GM12891 (cell line): ENCODE measurements at places on chromosomes 1 and 21.

GRCh38 chr1:55400508-55400907, 185.3 kb upstream of the USP24 start:
- DNase-seq: no peak

- no peak for DNase-seq
These were observed 11.4 kb upstream of the TENT5C start for GRCh38 chr1:117594261-117594990.

- no peak for DNase-seq
These were observed 29.6 kb downstream of the GNB1 start for GRCh38 chr1:1861339-1861730.

DNA sequence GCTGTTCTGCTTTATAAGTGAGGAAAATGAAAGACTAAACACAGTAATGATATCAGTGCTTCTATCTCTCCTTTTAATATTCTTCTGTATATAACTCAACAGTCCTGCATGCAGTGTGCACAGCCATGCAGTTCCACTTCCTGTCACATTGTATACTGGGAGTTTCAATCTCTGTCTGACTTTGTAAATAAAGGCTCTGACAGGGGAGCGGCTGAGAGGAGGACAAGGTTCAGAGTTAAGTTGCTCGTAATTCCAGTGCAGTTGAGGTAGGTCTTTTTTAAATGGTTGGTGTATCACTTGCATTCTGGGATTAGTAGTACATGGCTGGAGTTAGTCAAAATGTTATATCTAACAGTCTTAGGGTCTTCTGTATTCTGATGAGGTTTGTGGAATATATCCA, 264.5 kb downstream of the OLFM3 start:
- no peak for DNase-seq

- DNase-seq: no peak
These were observed 478.1 kb downstream of the PLA2G4A start for GRCh38 chr1:187306710-187307415.

GRCh38 chr1:3902111-3902511, 2.0 kb upstream of the C1orf174 start:
- DNase-seq: no peak

DNA sequence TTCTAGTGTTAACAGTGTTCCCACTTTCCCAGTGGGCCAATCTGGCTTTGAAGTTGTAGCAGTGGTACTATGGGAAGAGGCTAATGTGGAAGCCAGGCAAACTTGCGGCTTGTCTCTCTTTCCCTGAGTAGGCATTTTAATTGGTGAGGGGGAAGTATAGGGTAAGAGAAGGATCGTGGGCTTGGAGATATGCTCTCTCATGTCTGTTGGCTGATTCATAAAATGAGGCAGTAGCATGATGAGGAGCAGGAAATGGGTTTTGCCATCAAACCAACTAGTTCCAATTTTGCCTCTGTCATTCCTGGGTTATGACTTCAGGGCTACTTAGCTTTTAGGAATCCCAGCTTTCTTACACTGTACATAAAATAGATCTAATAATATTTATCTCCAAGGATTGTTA, 12.1 kb downstream of the C8A start:
- no peak for DNase-seq

DNA sequence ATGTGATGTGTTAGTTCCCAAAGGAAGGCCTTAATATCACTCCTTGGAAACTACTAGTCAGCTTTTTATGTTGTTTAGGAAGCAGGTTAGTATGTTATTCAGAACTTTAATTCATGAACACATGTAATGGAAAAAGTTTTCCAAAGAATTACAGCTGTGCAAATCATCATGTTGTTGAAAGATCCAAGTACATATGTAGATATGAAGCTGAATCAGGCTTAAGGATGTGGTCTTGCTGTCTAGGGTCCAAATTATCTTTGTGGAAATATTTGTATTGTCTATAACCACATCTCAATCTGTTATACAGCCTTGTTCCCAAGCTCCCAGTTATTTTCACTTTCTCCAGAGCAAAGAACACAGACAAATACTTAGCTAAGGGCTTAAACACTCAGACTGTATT, 231.6 kb downstream of the TPR start:
- no peak for DNase-seq

DNA sequence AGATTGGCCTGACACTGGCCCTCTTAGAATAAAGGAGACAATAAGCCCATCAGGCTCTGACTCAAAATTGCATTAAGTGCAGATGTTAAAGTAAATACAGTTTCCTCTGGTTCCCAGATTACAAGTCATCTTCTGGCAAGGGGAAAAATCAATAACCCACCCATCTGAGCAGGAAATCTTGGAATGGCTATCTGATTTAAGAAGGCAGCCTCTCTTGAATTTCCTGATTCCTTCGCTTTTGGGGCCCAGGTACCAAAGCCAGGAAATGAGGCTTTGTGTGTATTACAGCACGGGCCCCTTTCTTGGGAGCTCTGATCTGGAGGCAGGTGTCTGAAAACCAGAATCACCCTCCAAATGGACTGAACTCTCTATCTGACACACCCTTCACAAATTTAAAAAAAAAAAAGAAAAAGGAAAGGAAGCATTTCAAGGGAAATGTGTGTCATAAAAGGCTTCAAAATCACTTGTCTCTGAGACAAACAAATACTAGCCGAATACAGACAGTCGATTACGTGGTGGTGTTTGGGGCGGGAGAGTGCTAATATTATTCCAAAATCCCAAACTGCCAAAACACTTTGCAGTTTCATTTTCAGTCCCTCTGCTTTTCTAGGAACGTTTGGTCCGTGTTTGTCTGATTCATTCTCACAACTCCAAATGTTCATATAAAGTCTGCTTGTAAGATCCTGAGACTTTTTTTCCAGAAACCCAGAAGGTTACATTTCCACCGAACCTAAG, 240.9 kb upstream of the CAMK1G start:
- DNase-seq: no peak

GRCh38 chr1:36172983-36173382, 17.0 kb downstream of the MAP7D1 start:
- DNase-seq: no peak

- no peak for DNase-seq
These were observed 29.1 kb downstream of the SLC19A1 start for GRCh38 chr21:45513003-45513717.

DNA sequence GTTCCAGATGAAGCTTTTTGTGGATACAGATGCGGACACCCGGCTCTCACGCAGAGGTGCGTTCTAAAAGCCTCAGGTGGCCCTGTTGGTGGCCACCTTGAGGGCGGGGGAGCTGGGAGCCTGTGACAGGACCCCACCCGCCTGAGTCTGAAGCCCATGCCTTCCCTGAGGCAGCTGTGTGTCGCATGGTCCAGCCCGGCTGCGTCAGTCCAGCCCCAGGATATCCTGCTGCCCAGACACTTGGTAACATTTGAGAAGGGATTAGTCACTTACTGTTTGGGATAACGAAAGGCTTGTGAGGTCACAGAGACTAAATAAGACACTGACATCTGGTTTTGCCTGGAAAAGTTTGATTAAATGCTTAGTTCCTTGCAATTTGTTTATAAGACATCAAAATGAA, 68.9 kb downstream of the UCK2 start:
- no peak for DNase-seq

GRCh38 chr1:236334893-236335545, 53.3 kb upstream of the ERO1B start:
- no peak for DNase-seq

DNA sequence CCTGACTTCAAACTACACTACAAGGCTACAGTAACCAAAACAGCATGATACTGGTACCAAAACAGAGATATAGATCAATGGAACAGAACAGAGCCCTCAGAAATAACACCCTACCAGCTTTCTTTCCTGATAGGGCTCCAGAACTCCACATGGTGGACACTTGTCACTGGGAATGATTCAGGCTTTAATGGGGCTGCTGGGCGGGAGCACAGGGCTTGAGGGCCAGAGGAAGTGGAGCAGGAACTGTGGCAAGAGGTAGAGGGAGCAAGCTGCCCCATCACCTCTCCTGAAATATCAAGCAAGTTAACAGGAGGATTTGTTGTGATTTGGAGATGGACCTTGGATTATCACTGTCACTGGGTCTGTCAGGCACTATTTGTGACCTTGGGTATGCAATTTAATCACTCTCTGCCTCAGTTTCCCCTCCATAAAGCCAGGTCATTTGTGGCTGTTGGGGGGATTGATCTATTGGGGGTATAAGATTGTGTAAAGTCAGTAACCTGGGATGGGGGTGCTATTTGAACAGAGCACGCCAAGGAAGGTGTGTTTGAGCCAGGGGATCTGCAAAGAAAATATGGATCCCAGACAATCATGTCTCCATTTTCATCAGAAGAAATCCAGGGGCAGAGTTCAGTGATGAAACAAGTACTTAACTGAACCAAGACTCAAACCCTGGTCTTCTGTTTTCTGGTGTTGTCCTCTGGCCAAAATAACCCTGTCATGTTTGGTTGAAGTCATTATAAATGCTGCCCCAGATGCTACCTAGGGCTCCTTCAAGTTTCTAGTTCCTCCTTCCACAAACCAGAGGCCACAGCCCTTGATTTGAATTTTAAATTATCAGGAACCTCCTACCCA, 25.2 kb downstream of the ETS2 start:
- DNase-seq: peak; percentile 21

DNA sequence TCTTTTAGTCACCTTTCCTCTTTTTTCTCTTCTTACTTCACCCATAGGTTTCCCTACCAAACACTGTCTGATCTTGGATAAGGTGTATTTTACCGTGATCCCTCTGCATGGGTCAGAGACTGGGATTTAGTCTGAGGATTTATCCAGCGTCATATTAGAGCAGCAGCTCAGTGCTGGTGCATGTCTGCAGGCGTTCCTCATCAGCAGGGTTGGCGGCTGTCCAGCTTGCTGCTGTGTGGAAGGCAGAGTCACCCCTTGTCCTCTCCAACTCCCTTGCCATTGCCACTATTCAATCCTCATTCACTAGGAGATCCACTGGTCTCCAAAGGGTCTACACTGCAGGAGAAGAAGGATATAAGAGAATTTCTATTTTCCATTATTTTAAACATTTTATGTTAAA, 7.3 kb upstream of the FAM78B start:
- DNase-seq: no peak

GRCh38 chr1:239786464-239786863, 305.2 kb upstream of the FMN2 start:
- DNase-seq: no peak

GRCh38 chr1:47235241-47235681, 3.2 kb upstream of the TAL1 start:
- DNase-seq: no peak

- no peak for DNase-seq
These were observed 59.9 kb downstream of the SLC22A15 start for GRCh38 chr1:116036255-116036654.

GRCh38 chr1:193787061-193787460, 600.6 kb upstream of the B3GALT2 start:
- no peak for DNase-seq

DNA sequence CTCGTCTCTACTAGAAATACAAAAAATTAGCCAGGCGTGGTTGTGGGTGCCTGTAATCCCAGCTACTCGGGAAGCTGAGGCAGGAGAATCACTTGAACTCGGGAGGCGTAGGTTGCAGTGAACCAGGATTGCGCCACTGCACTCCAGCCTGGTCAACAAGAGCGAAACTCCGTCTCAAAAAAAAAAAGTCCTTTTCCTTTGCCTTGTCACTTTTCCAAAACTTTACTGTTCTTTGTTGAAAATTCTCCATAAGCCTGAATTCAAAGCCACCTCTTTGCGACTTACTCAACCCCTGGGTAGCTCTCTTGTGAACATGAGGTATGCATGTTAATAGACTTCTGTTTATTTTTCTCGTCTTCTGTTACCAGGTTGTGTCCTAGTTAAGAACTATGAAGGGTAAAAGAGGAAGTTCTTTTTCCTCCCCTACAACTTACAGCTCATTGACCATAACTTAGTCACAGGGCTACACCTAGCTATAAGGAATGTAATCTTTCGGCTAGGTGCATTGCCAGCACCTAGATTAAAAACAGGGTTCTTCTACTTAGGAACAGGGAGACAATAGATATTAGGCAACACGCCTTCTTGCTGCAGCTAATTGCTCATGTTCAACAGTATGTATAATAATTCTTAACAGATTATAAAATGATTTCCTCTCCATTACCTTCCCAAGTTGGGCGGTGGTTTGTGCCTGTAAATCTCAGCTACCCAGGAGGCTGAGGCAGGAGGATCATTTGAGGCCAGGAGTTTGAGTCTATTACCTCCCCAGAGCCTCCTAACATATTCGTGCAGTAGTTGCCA, 40.9 kb downstream of the PTAFR start:
- no peak for DNase-seq

GRCh38 chr1:187384504-187384903, 555.8 kb downstream of the PLA2G4A start:
- peak; percentile 4 for DNase-seq

- DNase-seq: no peak
These were observed 64.0 kb downstream of the CD46 start for GRCh38 chr1:207815913-207816291.

GRCh38 chr1:162471290-162471853, 26.2 kb upstream of the UHMK1 start:
- no peak for DNase-seq

DNA sequence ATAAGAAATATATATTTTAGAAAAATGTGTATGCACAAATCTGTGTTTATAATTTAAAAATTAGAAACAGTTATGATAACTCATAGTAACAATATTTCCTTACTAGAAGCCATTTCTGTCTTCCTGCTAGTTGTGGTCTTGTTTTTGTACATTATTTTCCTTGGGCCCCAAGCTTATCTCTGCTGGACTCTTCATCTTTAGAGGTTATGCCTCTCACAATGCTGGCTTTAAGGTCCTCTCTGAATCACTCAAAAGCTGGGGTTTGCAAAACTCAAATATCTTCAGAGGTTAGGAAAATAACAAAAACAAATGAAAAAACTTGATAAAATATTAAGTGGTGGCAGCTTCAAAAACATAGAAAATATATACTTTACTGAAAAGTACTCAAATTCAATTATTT, 133.8 kb downstream of the PTPRC start:
- DNase-seq: no peak

GRCh38 chr1:109133815-109134214, 19.9 kb downstream of the ELAPOR1 start:
- DNase-seq: no peak

GRCh38 chr1:69404486-69404885, 163.2 kb upstream of the LRRC7 start:
- DNase-seq: no peak

GRCh38 chr1:8457760-8458381, 140.0 kb downstream of the SLC45A1 start:
- no peak for DNase-seq
